ENCODE measurements at places on chromosomes 1 and 21. TPM values are rescaled to one million over a fixed set of nuclear protein-coding genes. Genes with fewer than 3 reads are reported as not detected.

Gene CCNL2
- total RNA-seq: 165 TPM

Gene FMO3
- total RNA-seq: 13.4 TPM

Gene HES2
- 6.4 TPM for total RNA-seq

- no peaks in the 10 kb centered on the region for H3K27me3 ChIP-seq
- DNase-seq: no peak
- no peak overlapping the region for H3K4me3 ChIP-seq
- no peak overlapping the region for H3K27ac ChIP-seq
Observed at GRCh38 chr1:234253732-234254131, 119.5 kb upstream of the COA6 start.

DNA sequence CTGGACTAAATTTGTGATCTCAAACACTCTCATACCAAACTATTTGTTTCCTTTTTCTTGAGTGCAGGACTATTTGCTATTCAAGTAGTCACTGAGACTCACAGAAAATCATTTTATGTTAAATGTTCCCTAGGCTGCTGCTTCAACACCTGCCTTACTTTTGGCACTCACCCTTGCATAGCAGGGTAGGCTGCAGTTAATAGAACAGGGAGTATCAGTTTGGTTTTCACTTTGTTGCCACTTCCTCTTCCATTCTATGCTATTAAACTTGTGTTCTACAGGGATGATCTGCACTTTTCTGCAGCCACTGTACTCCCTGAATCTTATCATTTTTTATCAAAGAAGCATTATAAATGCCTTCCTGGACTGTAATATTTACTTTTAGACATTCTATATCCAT is 148.7 kb upstream of the PRMT6 start:
- no peaks in the 10 kb centered on the region for H3K36me3 ChIP-seq
- no peak overlapping the region for H3K27ac ChIP-seq
- H3K27me3 ChIP-seq: no peaks in the 10 kb centered on the region
- H3K4me1 ChIP-seq: no peaks in the 10 kb centered on the region
- no peak for DNase-seq

DNA sequence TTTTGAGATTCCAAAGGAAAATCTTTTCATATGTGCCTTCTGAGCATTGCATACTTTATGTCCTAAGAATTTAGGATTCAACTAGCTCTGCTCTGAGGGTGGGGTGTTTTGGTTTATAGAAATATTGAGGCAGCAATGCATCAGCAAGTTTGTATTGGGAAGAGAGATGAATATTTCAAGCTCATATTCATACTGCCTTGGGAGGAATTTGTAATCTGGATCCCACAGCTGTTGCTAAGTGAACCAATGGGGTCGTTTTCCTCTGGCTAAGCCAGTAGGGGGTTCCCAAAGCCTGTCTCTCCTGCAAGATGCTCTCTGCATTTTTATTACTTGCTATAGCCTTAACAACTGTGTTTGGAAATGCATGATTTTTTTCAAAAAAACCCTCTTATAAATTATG is 130.6 kb downstream of the SNX7 start:
- no peaks in the 10 kb centered on the region for H3K4me1 ChIP-seq
- H3K27ac ChIP-seq: no peak overlapping the region
- H3K4me3 ChIP-seq: no peak overlapping the region
- DNase-seq: no peak

GRCh38 chr21:44423312-44423821 is 31.9 kb upstream of the LRRC3 start:
- peaks cover 6% of the 10 kb centered on the region for H3K27me3 ChIP-seq
- H3K27ac ChIP-seq: no peak overlapping the region
- no peak overlapping the region for H3K4me3 ChIP-seq
- no peak for DNase-seq

- peaks cover 11% of the 10 kb centered on the region for H3K4me1 ChIP-seq
- H3K27me3 ChIP-seq: no peaks in the 10 kb centered on the region
- H3K36me3 ChIP-seq: no peaks in the 10 kb centered on the region
- DNase-seq: peak; percentile 47
Observed at GRCh38 chr1:23837908-23838307, 12.7 kb upstream of the HMGCL start.

GRCh38 chr21:28737674-28738419 is 254.8 kb downstream of the LTN1 start:
- no peak overlapping the region for H3K27ac ChIP-seq
- DNase-seq: no peak
- H3K36me3 ChIP-seq: no peaks in the 10 kb centered on the region
- H3K4me1 ChIP-seq: no peaks in the 10 kb centered on the region

Gene JMJD4
- 14.9 TPM for total RNA-seq

GRCh38 chr1:59595774-59596173 is 219.0 kb upstream of the HOOK1 start:
- H3K4me3 ChIP-seq: no peak overlapping the region
- no peaks in the 10 kb centered on the region for H3K27me3 ChIP-seq
- DNase-seq: no peak
- H3K4me1 ChIP-seq: peaks cover 17% of the 10 kb centered on the region

- no peak for DNase-seq
- no peaks in the 10 kb centered on the region for H3K27me3 ChIP-seq
- H3K4me1 ChIP-seq: no peaks in the 10 kb centered on the region
Observed at GRCh38 chr1:216221260-216221700, 202.0 kb downstream of the USH2A start.

GRCh38 chr1:201792534-201793305 is 36.2 kb upstream of the IPO9 start:
- DNase-seq: peak; percentile 60
- H3K27ac ChIP-seq: peak overlapping the region; percentile 19
- H3K4me1 ChIP-seq: peaks cover 34% of the 10 kb centered on the region

GRCh38 chr1:173648880-173649605 is 13.9 kb downstream of the TEX50 start:
- H3K27ac ChIP-seq: no peak overlapping the region
- H3K4me3 ChIP-seq: no peak overlapping the region

DNA sequence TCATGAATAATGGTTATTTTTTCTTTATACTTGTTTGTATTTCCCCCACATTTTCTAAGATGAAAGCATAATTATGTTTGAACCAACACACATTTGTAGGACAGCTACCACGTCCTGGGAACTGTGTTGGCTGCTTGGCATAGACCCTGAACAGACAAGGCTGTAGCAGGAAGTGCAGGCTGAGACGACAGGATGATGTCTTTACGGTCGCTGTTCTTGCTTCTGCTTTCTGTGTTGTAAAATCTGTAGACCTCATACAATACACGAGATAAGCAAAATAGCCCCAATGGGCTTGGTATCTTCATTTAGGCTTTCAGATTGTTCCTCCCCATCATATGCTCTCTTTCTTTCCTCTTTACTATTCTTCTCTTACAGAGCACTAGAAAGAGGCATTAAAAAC is 23.3 kb upstream of the OTUD3 start:
- H3K36me3 ChIP-seq: no peaks in the 10 kb centered on the region
- DNase-seq: no peak
- H3K4me1 ChIP-seq: no peaks in the 10 kb centered on the region
- H3K27ac ChIP-seq: no peak overlapping the region
- peaks cover 4% of the 10 kb centered on the region for H3K27me3 ChIP-seq
- no peak overlapping the region for H3K4me3 ChIP-seq

Gene SUSD4
- 3.7 TPM for total RNA-seq

DNA sequence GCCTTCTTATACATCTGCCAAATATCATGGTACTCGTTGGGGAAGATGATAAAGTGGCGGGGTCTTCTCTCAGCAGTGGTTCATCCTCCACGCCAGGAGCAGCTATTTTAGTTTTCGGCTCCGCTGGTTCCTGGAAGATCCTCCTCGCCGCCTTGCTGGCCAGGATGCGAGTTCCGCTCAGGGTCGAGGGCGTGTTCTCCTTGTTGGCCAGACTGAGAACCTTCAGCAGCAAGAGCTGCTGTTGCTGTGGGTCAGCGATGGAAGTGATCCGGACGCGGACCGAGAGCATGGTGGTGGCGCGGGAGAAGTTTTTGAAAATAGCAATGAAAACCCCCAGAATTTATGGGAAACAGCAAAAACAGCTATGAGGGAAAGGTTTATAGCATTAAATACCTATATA is 11.4 kb upstream of the CFAP126 start:
- H3K27me3 ChIP-seq: no peaks in the 10 kb centered on the region
- H3K27ac ChIP-seq: no peak overlapping the region
- no peak overlapping the region for H3K4me3 ChIP-seq
- no peaks in the 10 kb centered on the region for H3K36me3 ChIP-seq
- DNase-seq: no peak
- H3K4me1 ChIP-seq: peaks cover 11% of the 10 kb centered on the region

Gene ESRRG
- 1.9 TPM for total RNA-seq

GRCh38 chr1:181105134-181106021 is 16.9 kb downstream of the IER5 start:
- H3K36me3 ChIP-seq: no peaks in the 10 kb centered on the region
- peak; percentile 97 for DNase-seq
- peak overlapping the region; percentile 87 for H3K27ac ChIP-seq
- H3K27me3 ChIP-seq: no peaks in the 10 kb centered on the region

- H3K4me3 ChIP-seq: no peak overlapping the region
- no peaks in the 10 kb centered on the region for H3K27me3 ChIP-seq
- H3K27ac ChIP-seq: no peak overlapping the region
Observed at GRCh38 chr1:47571161-47571560, 133.3 kb downstream of the FOXD2 start.

DNA sequence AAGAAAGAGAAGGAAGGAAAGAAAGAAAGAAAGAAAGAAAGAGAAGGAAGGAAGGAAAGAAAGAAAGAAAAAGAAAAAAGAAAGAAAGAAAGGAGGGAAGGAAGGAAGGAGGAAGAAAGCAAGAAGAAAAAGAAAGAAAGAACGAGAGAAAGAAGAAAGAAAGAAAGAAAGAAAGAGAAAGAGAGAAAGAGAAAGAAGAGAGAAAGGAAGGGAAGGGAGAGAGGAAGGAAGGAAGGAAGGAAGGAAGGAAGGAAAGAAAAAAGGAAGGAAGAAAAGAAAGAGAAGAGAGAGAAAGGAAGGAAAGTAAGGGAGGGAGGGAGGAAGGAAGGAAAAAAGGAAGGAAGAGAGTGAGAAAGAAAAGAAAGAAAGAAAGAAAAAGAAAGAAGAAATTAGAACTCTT is 95.4 kb upstream of the ZNF281 start:
- H3K27me3 ChIP-seq: no peaks in the 10 kb centered on the region
- no peak for DNase-seq

All from lower lobe of right lung (tissue), 2 donors.